ENCODE measurements at places on chromosomes 3 and 15. TPM values are rescaled to one million over a fixed set of nuclear protein-coding genes. Genes with fewer than 3 reads are reported as not detected.

Gene MOBP
- not detected for total RNA-seq

Gene GNAT1
- total RNA-seq: not detected

Gene CMTM7
- 11.8 TPM for total RNA-seq

Gene SNRK
- 95.1 TPM for total RNA-seq

Gene OR5H1
- total RNA-seq: not detected

Gene TUSC7
- not detected for total RNA-seq

Gene CAMK2N2
- 0.26 TPM for total RNA-seq

Gene IQCH
- total RNA-seq: 3.4 TPM

Gene ASB7
- 11.0 TPM for total RNA-seq

- DNase-seq: no peak
Observed at GRCh38 chr15:38994310-38994709, 429.7 kb upstream of the RASGRP1 start.

GRCh38 chr3:181699171-181699903 lies 12.4 kb upstream of the SOX2 start:
- no peak for DNase-seq

DNA sequence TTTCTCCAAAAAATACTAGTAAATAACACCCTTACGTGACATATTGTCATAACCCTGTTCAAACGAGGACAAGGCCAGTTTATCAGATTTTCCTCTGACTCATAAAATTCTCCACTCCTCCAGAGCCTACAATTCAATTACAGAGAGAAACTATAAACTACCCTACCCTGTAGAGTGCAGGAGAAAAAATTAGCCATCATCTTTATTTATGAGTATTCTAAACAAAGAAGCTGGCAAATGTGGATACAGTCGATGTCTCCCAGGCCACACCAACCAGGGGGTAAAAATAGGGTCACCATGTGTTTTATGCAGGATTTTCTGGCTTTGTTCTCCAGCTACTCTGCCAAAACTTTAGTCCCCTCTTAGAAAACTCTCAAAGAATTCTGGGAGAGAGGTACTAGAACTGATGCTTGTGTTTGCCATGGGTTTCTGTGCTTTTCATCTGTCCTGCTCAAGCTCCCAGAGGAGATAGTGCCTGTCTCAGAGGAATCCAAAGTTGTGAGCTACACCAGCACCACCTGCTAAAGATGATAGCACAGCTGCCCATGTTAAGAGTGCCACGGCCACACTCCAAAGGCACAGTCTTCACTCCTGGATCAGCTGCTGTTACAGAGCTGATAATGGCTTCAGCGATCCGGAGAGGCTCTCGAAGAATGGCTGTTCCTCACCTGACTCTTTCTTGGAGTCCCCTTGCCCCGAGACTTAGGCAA lies 150.2 kb downstream of the IMPG2 start:
- no peak for DNase-seq

- no peak for DNase-seq
Observed at GRCh38 chr3:14463330-14464140, 61.1 kb downstream of the SLC6A6 start.

GRCh38 chr3:125055913-125056745 lies at the start of gene HEG1:
HEG1 (minus strand) TSS chr3:125055997; CDS start chr3:125055890, 107 bp downstream.
- DNase-seq: peak; percentile 95

GRCh38 chr3:169496402-169496801 lies 167.1 kb downstream of the MECOM start:
- DNase-seq: no peak

GRCh38 chr3:152346740-152347139 lies 78.0 kb downstream of the MBNL1 start:
- DNase-seq: no peak

GRCh38 chr3:23084367-23084766 lies 118.8 kb upstream of the UBE2E2 start:
- no peak for DNase-seq

DNA sequence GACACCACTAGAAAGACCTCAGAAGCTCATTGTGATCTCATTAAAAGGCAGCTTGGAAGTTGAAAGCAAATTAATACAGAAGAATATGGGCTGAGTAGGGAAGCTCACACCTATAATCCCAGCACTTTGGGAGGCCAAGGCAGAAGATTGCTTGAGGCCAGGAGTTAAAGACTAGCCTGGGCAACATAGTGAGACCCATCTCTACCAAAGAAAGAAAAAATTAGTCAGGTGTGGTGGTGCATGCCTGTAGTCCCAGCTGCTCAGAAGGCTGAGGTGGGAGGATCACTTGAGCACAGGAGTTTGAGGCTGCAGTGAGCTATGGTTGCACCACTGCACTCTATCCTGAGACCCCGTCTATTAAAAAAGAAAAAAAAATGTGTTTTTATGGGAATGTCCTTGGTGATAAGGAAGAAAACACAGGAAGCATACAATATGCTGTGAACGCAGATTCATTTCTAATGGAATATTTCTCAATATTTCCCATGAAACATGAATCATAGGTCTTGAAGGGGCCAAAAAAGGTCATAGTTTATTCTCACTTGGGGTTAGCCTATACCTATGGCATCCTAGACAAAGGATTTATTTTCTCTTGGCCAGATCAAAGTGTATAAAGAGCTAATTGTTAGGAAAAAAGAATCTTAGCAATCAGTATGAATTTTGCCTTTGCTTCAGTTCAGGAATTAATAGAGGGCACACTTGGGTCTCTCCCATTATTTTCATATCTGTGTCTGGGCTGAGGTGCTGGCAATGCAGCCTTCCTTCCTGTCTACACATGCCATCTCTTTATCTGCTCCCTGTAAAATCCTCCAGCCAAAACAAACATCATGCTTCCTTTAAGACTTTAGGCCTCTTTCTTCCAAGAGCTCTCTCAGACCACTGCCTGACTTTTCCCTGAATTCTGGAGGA lies 98.2 kb downstream of the FNDC3B start:
- DNase-seq: no peak

- peak; percentile 58 for DNase-seq
Observed at GRCh38 chr3:184593220-184593927, 31.8 kb downstream of the EPHB3 start.

- no peak for DNase-seq
Observed at GRCh38 chr3:50224639-50225038, 11.4 kb upstream of the GNAI2 start.

GRCh38 chr3:141000027-141000663 lies 51.0 kb upstream of the SPSB4 start:
- DNase-seq: peak; percentile 86

DNA sequence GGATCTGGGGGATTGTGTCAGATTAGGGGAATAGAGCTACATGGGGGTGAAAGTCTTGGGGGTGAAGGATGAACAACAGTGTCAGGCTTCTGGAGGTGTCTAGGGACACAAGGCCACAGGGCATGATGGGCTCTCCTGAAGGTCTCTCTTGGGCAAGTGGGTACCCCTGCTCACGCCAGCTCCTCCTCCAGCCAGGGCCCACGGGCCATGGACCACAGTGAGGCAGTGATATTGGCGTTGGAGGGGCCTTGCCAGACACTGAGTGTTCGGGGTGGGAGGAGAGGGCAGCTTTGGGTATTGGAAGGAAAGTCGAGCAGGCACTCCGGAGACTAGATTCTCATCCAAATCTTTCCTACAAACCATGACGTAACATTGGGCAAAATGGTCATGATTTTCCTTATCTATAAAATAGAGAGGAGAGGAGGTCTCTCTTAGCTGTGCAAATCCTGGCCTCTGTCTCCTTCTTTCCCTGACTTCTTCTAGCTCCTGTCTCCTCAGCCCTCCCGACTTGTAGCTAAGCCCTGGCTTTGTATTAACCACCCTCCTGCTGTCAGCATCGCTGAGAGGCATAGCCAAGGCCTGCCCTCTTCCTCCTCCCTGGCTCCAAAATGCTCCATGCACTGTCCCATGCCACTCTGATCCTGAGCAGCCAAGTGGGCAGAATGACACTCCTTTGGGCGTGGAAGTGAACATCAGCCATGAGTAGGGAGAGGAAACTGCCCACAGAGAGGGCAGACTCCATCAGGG lies 24.0 kb upstream of the SRP14 start:
- no peak for DNase-seq

- no peak for DNase-seq
Observed at GRCh38 chr15:50633653-50634052, 52.9 kb downstream of the TRPM7 start.

DNA sequence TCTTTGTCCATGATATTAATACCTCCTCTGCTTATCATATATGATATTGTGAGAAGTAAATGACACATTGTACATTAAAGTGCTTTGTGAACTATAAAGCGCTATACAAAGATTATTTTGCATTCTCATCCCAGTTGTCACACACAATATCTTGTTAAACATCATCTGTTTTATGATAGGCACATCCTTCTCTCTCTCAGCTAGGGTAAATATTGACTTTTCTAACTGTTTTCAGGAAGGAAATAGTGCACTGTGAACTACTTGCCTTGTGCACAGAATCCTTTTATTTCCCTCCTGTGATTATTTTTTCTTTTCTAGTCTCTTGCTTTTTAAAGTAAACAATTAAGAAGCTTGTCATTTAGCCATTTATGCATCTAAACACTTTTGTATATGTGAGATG lies 388.2 kb downstream of the LPP start:
- DNase-seq: no peak

- no peak for DNase-seq
Observed at GRCh38 chr3:19738846-19739245, 195.2 kb downstream of the EFHB start.

GRCh38 chr3:72678380-72678779 lies 169.9 kb downstream of the SHQ1 start:
- DNase-seq: no peak

GRCh38 chr3:105559856-105560255 lies 193.1 kb downstream of the ALCAM start:
- no peak for DNase-seq

- DNase-seq: peak; percentile 42
Observed at GRCh38 chr3:127034195-127034989, 51.5 kb downstream of the PLXNA1 start.

DNA sequence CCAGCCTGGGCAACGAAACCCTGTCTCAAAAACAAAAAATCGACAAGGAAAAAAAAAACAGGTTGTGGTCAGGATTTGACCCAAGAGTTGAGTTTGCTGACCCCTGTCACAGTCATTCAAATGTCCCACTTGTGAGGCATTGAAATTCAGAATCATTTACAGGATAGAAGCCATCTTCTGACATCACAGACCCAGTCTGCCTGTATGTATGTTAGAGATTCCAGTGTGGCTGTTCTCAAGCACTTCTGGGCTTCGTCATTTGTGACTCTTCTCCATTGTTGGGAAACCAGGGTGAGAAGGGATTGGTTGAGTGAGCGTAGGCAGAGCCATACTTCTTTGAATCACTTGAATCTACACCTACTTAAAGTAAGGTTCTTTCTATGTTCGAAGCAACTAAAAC lies 57.1 kb downstream of the LMLN start:
- DNase-seq: no peak

- DNase-seq: no peak
Observed at GRCh38 chr15:88571852-88572259, 25.4 kb upstream of the DET1 start.

DNA sequence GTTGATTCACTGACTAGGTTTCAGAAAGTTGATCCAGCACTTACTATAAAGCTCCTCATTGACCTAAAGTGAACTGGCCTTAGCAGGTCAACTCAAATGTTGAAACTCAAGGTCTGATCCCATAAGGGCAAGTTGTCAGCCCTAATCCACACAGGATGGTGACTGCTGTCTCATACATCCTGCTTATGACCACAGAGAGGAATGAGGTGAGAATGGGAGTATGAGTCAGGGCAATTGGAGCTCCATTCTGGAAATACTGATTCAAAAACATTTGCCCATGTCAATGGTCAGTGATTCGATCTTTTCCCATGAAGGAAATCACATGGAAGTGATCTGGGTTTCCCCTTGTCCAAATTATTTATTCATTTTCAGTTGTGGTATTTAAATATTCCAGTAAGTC lies 78.7 kb downstream of the ZNF385D start:
- no peak for DNase-seq

DNA sequence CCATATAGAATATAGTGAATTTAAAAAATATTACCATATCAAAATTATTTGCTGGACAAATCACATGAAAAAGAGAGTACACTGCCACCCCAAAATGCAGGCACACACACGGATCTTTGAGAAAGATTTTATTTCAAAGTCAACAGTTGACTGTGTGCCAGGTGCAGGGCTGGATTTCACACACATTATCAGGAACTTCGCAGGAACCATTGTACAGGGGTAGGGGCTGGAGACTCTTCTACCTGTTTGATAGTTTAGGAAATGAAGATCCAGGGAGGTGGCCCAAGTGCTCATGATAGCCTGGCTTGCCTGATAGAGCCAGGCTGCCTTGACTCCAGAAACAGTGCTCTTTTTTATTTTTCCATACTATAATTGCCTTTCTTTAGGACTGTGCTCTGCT lies 54.2 kb downstream of the IL1RAP start:
- no peak for DNase-seq

GRCh38 chr15:25771338-25771706 lies 91.8 kb downstream of the ATP10A start:
- DNase-seq: no peak

DNA sequence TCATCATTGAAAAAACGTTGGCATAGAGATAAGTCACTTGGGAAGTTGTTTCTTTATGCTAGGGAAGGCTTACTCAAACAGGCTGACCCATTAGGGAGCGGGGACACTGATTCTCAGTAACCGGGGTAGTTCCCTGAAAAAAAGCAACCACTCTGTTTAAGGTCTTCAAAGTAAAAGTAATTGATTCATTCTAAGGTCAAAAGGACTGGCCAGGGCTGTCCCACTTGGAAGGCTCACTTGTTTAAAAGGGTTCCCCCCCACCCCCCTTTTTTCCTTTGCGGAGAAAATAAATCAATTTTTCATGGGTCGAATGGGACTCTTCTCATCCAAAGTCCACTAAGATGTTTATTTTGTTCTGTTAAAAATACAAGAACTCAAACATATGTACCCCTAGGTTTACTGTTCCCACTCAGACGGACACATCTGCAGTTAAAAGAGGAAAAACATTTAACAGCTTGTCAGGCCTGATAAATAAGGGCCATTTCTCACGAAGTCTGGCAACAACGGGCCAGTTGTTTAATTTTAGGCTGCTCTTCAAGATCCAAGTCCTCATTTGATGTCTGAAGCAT lies 53.0 kb downstream of the ARHGEF3 start:
- no peak for DNase-seq

DNA sequence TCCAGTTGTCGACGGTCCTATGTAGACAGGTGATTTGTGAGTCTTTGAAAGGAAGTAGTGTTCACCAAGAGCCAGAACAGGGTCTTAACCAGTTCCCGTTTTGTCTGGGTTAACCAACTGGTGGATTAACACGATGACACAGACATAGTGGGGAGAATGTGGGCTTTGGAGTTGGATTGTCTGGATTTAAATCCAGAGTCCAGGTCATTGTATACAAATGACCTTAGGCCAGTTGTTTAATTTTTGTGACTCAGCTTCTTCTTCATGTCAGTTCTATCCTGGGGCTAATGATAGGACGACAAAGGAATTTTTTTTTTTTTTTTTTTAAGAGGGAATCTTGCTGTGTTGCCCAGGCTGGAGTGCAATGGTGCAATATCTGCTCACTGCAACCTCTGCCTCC lies 126.7 kb downstream of the LPP start:
- DNase-seq: no peak

Measured in aorta (tissue), 5 donors.